B cell (primary cell): ENCODE measurements at places on chromosomes 3 and 15. TPM values are rescaled to one million over a fixed set of nuclear protein-coding genes. Genes with fewer than 3 reads are reported as not detected.

- DNase-seq: no peak
These were observed 3.5 kb upstream of the POPDC2 start for GRCh38 chr3:119663885-119664284.

DNA sequence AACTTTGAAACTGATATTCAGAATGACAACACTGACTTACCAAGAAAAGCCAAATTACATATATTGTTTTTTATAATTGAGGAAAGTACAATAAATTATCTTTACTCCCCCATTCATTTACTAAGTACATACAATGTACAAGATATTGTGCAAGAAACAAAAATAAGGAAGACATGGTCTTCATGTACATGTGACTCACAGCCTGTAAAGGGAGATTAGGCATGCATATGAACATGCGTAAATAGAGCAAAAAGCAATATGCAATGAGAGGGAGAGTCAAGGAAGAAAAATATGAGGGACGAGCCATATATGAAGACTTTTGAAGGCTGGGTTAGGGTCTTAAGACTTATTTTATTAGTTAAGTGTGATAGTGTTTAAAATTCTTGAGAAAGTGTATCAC lies 258.4 kb downstream of the GBE1 start:
- DNase-seq: no peak

ROBO2 gene
- polyA plus RNA-seq: not detected in 2 replicates

GRCh38 chr15:70180186-70180875 lies 82.6 kb upstream of the TLE3 start:
- DNase-seq: no peak

TERC gene
- polyA plus RNA-seq: 1.3 and 1.5 TPM in 2 replicates

OXTR gene
- polyA plus RNA-seq: 0.13 and 0.14 TPM in 2 replicates

GRCh38 chr3:36733723-36734122 lies 30.6 kb downstream of the DCLK3 start:
- DNase-seq: no peak
